ENCODE measurements at places on chromosomes 3 and 15.

DNA sequence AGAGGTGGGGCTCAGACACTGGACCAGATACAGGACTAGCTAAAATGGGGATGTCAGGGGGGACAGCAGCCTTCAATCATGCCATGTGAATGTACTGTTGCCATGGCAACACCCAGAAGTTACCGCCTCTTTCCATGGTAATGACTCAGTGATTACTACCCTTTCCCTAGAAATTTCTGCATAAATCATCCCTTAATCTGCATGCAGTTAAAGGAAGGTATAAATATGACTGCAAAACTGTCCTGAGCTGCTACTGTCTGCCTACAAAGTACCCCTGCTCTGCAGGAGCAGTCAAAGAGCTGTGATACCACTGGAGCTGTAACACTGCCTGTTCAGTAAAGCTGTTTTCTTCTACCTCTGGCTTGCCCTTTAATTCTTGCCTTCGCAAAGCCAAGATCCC, 168.2 kb downstream of the PEAK1 start:
- no peak for DNase-seq

DNA sequence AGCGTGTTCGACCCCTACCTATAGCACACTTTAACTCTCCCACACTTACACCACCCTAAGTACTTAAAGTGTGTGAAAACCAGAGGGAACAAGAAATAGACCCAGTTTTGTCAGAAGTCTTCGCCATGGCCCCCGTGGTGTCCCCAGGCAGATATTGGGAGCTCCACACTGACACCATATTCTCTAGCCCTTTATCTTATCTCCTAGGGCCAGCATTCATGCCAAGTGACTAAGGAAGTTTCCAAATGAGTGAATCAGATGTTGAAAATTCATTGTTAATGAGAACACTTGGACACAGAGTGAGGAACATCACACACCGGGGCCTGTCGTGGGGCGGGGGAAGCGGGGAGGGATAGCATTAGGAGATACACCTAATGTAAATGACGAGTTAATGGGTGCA, 31.8 kb downstream of the P3H2 start:
- no peak for DNase-seq

DNA sequence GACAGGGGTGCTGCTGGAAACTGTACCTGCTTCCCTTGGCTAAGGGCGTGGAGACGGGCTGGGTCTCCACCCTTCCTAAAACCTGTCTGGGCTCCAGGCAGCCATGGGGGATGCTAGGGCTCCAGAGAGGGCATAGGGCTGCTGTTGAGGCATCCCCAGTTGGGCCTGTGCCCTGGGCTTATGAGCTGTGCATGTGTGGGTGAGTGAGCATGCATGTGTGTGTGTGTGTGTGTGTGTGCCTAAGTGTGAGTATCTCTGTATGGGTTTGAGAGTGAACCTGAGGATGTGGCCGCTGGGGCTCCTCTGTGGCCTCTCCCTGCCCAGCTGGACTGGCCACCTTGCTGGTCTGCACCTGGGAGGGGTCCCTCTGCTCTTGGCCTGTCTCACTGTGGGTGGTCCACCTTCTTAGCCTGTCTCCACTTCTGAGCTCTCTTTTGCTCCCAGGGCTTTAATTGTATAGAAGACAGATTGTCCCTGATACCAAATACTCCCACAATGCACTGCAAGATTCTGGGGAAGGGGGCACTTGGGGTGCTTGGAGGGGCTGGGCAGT, 11.9 kb upstream of the TMEM115 start:
- DNase-seq = no peak

GRCh38 chr3:156678197-156678596, 3.8 kb downstream of the TIPARP start:
- DNase-seq = no peak

- peak; percentile 34 for DNase-seq
Measured at GRCh38 chr3:39414421-39414907, 7.9 kb downstream of the RPSA start.

GRCh38 chr3:58568572-58569286, 8.5 kb downstream of the FAM107A start:
- peak; percentile 81 for DNase-seq

DNA sequence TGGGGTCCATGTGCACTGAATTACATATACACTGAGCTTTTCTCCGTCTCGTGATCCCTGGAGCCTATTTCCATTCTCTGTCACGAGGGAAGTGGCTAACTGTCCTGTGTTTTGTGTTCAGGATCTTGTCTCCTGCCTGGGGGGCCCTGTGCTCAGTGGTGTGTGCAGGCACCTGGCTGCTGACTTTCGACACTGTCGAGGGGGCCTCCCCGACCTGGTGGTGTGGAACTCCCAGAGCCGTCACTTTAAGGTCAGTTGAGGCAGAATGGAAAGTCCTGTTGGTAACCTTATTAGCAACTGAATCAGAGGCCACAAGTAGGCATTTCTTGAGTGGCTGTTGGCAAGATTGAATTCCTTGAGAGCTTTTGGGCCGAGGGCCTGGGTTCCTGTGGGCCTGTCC, 26.7 kb downstream of the FAN1 start:
- no peak for DNase-seq

DNA sequence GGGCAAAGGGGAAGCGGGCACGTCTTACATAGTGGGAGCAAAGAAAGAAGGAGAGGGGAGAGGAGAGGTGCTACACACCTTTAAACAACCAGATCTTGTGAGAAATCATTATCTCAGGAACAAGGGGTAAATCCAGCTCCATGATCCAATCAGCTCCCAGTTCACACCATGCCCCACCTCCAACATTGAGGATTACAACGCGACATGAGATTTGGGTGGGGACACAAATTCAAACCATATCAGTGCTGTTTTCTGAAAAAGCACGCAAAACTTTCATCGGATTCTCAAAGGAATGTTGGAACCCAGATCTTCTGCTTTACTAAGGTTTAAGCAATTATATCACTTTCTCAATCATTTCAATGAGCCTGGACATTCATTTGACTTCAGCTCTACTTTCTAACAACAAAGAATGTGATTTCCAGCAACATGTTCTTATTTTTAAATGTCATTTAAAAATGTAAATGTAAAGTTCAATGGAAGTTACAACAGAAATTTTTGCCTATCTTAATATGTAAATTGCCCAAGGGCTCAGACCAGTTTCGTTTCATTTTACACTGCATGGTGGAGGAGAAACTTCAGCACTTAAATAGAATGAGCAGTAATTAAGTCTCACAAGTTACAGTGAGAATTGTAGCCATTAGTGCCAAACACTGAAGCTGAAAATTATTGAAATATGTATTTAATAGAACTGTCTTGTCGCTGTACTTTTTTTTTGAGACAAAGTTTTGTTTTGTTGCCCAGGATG, 8.4 kb upstream of the CCDC54 start:
- no peak for DNase-seq

GRCh38 chr15:85582131-85583079, 202.0 kb downstream of the AKAP13 start:
- DNase-seq = peak; percentile 51

DNA sequence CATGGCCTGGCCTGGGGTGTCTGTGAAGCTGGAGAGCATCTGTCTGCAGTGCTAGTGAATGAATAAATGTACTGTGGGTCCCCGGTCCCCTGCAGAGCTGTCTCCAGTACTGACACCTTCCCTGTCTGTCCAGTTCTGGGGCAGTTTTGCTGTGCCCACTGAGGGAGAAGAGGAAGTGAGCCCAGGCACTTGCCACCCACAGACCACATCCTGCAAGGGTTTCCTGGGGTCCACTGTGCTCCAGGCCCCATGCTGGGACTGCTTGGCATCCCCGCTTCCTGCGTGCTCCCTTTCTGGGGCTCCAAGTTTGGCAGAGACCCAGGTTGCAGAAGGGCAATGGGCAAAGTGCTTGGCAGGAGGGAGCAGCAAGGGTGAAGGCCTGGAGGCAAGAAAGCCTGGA, 4.9 kb upstream of the SLC6A6 start:
- DNase-seq = no peak
